ENCODE measurements at places on chromosomes 2 and 18.

- DNase-seq: peak; percentile 46
These were observed 1.3 kb downstream of the MAPRE2 start for GRCh38 chr18:35042389-35043071.

DNA sequence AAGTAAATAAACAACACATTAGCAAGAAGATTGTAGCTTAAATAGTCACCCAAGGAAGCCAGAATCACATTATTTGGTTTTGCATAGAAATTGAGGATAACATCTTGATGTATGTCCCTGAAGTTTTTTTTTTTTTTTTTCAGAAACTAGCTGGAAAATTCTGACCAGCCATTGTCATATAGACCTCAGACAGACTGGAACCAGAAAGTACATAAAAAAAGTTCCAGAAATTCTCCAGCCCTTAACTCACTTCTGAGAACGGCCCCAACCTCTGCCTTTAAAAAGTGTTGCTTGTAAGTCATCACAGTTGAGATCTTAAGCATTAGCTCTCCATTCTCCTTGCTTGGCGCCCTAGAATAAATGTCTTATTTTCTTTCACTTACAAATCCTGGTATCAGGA is 350.5 kb downstream of the CCDC85A start:
- no peak for DNase-seq

DNA sequence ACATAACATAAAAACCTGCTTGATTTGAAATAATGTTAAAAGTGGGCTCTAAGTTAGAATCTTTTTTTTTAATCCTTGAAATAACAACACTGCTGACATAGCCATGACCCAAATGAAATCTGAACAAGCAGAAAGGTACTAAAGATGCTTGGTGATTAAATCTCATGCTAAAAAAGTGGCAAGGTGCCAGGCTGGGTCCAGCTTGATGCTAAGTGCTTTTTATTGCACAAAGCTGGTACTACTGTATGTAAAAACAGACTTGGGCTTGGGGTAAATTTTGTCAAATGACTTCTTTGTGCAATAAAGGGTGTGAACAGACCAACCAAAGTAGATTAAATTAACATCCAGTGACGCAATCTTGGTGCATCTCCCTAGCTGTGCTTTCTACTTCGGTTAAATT is 13.4 kb downstream of the BCL11A start:
- DNase-seq: no peak

- DNase-seq: no peak
These were observed 99.7 kb downstream of the RBM43 start for GRCh38 chr2:151161821-151162551.

- DNase-seq: no peak
These were observed 47.8 kb upstream of the CHRNA1 start for GRCh38 chr2:174812037-174812436.

GRCh38 chr2:60271131-60271530 is 282.3 kb downstream of the BCL11A start:
- no peak for DNase-seq

DNA sequence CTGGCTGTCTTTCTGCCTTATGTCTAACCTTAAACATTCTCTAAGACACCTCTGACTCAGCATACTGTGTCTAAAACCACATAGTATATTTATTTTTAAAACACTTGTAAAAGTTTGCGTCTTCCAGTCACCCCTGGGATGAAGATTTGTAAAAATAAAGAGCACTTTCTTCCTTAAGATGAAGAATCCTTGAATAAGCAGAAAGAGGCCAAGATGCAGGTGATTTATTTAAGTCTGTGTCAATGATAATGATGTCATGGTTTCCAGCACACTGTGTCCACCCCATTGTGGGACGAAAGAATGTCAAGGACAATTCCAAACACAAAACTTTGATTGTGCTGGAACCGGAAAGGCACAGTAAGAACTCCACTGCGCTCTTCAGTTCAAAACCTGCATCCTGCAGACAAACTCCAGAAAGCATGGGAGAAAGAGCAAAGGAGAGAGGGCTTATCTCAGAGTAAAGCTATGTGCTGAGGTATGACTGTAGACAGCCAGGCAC is 92.9 kb downstream of the ZEB2 start:
- no peak for DNase-seq

GRCh38 chr2:142822190-142822589 is 55.3 kb upstream of the KYNU start:
- DNase-seq: no peak

DNA sequence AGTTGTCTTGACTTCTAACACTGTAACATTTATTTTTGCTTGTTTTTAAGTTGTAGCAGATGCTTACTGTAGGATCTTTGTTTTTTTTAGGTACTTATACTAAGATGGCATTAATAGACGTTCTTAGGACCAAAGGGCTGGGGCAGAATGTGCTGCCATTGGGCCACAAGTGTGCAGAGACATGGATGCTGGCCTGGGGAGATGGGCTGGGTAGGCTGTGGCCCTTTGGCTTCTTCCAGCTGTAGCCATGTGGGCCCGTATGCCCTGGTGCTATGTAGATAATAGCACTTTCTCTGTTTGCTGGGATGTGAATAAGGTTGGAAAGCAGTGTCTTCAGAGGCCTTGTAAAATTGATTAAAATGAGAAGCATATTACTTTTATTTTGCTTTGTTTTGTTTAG is 18.8 kb downstream of the RAB31 start:
- DNase-seq: no peak

GRCh38 chr2:207784898-207785297 is 15.2 kb upstream of the FZD5 start:
- no peak for DNase-seq

DNA sequence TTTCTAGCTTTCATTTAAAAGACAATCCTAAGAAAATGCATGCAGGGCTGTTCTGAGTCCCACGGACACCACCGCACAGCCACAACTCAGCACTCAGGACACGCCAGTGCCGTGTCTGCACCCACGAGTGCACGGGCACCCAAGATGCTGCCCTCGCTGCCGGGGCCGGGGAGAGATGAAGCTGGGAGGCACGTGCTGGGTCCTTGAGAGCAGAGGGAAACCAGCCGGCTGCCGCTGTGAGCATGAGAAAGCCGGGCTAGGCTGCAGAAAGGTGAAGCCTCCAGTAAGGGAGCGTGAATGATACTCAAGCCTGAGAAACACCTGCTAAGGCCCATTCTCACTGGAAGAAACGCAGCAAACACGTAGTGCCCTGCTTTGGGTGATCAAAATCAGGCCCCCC is 4.8 kb downstream of the COPS9 start:
- no peak for DNase-seq

GRCh38 chr18:21686282-21687105 is 18.1 kb downstream of the ABHD3 start:
- no peak for DNase-seq

GRCh38 chr2:53964257-53964952 is 6.4 kb downstream of the PSME4 start:
- no peak for DNase-seq

GRCh38 chr2:191682126-191682525 is 4.2 kb downstream of the NABP1 start:
- DNase-seq: no peak

All from DMS53 (cell line).